ENCODE measurements at places on chromosomes 5 and 9. TPM values are rescaled to one million over a fixed set of nuclear protein-coding genes. Genes with fewer than 3 reads are reported as not detected.

The CCL27 gene
- total RNA-seq, result not detected

The ENHO gene
- not detected for total RNA-seq

The RAB3C gene
- total RNA-seq, result 4.6 TPM

The CFAP90 gene
- 0.24 TPM for total RNA-seq

The PRUNE2 gene
- 12.3 TPM for total RNA-seq

The SLC1A1 gene
- total RNA-seq, result 3.9 TPM

The RANBP17 gene
- total RNA-seq, result 197 TPM

The OBP2B gene
- total RNA-seq, result not detected

The DAB2 gene
- 87.9 TPM for total RNA-seq

The STOML2 gene
- total RNA-seq, result 49.1 TPM

The LECT2 gene
- total RNA-seq, result not detected

The LVRN gene
- total RNA-seq, result 2.4 TPM

The IL4 gene
- total RNA-seq, result not detected

The CYLC2 gene
- 15.9 TPM for total RNA-seq

The IFNA13 gene
- total RNA-seq, result 8.2 TPM

The SLC6A19 gene
- 0.48 TPM for total RNA-seq

The LHX6 gene
- 0.72 TPM for total RNA-seq

The PSD2 gene
- total RNA-seq, result 0.24 TPM

The OR13C3 gene
- total RNA-seq, result 6.5 TPM

The LPAR1 gene
- total RNA-seq, result 78.0 TPM

The RIC1 gene
- total RNA-seq, result 45.5 TPM

The ADCY2 gene
- total RNA-seq, result 4.6 TPM

The ANKRD33B gene
- 7.2 TPM for total RNA-seq

The ISL1 gene
- 13.2 TPM for total RNA-seq

The SEMA5A gene
- total RNA-seq, result 24.8 TPM

The ZFP62 gene
- 25.8 TPM for total RNA-seq

The PRRX2 gene
- 10.4 TPM for total RNA-seq

The LRSAM1 gene
- total RNA-seq, result 19.5 TPM

The OTULINL gene
- total RNA-seq, result 3.1 TPM

The AOPEP gene
- 297 TPM for total RNA-seq

The C9 gene
- 0.24 TPM for total RNA-seq

The PTGES gene
- 50.8 TPM for total RNA-seq

The PCA3 gene
- total RNA-seq, result 8.4 TPM

The FAM221B gene
- 1.2 TPM for total RNA-seq

The PHYHD1 gene
- total RNA-seq, result 24.3 TPM

The FST gene
- 76.1 TPM for total RNA-seq

The SV2C gene
- 1.2 TPM for total RNA-seq

The DRD1 gene
- total RNA-seq, result 2.4 TPM

The MSMP gene
- not detected for total RNA-seq

The ANXA2R gene
- 2.9 TPM for total RNA-seq

The RNF224 gene
- total RNA-seq, result not detected

The OR1J1 gene
- 1.4 TPM for total RNA-seq

The UBE2QL1 gene
- 0.72 TPM for total RNA-seq

The RNF180 gene
- total RNA-seq, result 27.4 TPM

The TLX3 gene
- total RNA-seq, result not detected

The ESM1 gene
- total RNA-seq, result 13.7 TPM

The SARDH gene
- 7.7 TPM for total RNA-seq

The GDF9 gene
- total RNA-seq, result 1.9 TPM

The PPP3R2 gene
- 3.6 TPM for total RNA-seq

The RMND5B gene
- 15.6 TPM for total RNA-seq

The PTGR1 gene
- total RNA-seq, result 21.7 TPM

The CCNI2 gene
- 0.72 TPM for total RNA-seq

The TLR4 gene
- 14.7 TPM for total RNA-seq

The PCDHGA11 gene
- total RNA-seq, result 7.9 TPM

The APC gene
- total RNA-seq, result 41.9 TPM

The HRH2 gene
- 1.7 TPM for total RNA-seq

The SRD5A1 gene
- total RNA-seq, result 5.5 TPM

The PDLIM4 gene
- total RNA-seq, result 47.9 TPM

The FAF2 gene
- 47.2 TPM for total RNA-seq

Data from umbilical cord (tissue), 2 donors.